ENCODE measurements at places on chromosomes 16 and 17.
A peak's percentile ranks its signal among the peaks of the same experiment; 100 is the strongest.

DNA sequence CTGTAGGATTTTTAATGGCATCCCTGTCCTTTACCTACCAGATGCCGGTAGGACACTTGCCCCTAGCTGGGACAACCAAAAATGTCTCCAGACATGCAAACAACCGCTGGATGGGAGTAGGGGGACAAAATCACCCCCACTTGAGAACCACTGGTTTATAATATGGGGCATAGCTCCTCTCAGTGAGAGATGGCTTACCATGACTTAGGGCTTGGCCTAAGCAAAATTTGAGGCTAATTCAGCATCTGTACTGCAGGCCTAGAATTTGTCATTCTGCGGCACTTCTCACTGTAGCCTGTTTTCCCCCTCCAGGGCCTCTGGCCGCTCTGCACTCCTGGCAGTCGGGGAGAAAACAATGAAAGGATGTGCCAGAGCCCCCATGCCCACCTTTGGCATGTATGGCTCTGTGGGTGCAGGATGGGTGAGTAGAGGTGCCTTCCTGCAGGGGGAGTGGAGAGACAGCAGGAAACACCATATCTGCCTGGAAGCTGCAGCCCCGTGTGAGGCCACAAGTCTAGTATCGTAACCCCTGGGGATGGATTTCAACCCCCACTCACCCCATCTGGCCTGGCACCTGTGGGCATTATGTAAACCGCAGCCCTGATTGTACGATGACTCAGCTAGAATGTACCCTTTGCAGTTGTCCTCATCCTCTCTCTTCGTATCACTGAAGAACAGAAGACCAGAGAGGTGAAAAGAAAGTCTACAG lies 268.1 kb downstream of the SOX9 start:
- no peak for DNase-seq

DNA sequence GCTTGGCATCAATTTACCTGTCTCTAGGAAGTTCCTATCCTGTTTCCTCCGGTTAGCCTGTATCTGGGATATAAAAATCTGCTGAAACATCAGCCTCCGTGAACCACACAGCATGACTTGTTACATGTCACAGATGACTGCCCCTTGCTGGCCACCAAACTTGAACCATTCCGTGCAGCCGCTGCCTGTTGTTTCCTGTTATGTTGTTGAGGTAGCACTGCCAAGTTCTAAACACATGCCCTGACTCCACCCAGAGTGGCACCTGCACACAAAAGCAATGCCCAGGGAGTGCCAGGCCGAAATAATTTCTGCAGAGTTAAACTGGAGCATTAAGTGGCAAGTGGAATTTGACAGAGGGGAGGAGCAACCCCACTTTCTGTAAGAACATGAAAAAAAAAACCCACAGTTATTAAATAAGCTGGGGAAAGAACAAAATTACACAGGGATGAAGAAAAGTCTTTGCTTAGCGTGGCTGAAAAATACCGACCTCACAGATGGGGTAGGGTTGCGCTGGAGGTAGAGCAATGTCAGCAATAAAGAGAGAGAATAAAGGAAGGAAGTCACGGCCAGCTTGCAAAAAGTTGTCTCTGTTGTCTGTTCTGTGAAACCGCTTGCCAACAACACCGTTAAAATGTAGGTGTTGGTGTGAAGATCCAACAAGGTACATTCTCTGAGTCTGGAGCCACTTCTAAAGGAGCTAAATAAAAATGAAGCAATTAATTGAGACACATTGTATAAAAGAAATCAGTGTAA lies 174.6 kb upstream of the CDH13 start:
- no peak for DNase-seq

GRCh38 chr16:78045865-78046581 lies 23.7 kb downstream of the CLEC3A start:
- DNase-seq: peak; percentile 1

- DNase-seq: no peak
Observed at GRCh38 chr17:75773121-75773807, 8.3 kb upstream of the GALK1 start.

- no peak for DNase-seq
Observed at GRCh38 chr17:419073-419735, 66.6 kb upstream of the RPH3AL start.

GRCh38 chr17:39597372-39598046 lies 10.2 kb downstream of the NEUROD2 start:
- DNase-seq: no peak

DNA sequence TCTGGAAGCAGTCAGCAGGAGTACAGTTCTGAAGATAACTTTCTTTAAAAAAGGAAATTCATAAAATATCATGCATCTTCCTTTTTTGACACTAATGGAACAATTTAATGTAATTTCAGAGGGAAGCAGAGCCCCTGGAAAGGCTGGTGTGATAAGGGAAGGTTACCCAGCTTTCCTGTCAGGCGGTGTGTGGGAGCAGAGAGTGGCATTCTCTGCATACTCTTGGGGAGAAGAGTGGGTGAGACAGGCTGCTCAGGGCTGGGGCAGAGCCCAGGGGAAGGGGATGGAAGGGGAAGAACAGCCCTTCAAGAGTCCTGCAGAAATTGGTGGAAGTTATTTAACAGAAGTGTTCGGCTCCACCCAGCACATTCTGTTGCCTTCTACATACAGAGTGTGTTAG lies 84.7 kb downstream of the PRKCB start:
- DNase-seq: no peak

- no peak for DNase-seq
Observed at GRCh38 chr17:4645642-4646041, 4.2 kb upstream of the ALOX15 start.

DNA sequence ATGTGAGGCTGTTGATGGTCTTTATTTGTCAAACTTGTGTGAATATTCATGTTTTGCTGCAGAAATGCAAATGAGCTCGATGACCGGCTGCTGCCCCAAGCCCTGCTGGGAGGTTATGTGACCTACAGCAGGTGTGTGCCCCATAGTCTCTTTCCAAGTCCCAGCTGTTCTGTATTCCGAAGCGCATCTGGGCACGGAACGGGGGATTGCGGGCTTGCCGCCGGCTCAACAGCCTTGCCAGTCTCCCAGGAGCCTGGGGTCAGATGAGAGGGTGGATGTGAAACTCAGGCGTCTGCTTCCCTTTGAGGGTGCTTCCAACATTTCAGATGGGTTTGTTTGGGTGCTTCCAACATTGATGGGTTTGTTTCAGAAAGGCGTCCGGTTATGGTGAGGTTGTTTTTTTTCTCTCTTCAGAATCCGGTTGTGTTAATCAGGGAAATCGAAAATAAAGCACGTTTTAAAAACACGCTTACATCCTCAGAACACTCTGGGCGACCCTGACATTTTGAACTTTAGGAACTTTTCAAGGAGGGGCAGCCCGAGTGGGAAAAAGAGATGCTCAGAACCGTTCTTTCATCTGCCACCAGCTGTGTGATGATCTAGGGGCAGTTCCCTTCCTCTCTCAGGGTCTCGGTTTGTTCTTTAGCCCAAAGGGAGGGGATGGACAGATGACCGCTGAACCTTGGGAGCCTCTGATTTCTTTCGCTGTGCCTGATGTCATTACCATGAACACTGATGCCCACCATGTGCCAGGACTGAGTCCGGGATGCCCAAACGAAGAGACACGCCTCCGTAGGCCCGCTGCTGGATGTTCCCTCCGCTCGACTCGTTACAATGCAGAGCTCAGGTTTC lies 47.8 kb upstream of the AMZ2 start:
- DNase-seq: no peak

GRCh38 chr17:32315171-32315570 lies 26.8 kb downstream of the C17orf75 start:
- DNase-seq: no peak

DNA sequence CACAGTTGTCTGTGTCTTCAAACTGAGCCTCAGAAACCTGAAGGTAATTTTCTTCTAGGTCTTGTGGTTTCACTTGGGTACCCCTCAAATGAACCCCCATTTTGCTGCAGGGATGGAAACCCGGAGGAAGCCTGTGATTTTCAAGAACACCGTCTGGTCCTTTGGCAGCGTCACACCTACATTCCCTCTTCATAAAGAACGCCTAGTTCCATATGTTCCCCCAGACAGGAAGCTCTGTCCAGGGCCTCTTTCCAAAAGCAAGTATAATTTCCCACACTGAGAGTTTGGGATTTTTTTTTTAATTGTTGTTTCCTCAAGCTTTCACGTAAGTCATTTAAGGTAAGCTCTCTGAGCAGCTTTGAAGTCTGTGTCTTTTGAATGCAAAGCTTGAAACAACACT lies 515.0 kb downstream of the TMEM114 start:
- DNase-seq: no peak

- DNase-seq: no peak
Observed at GRCh38 chr17:8873801-8874715, 6.6 kb upstream of the PIK3R6 start.

DNA sequence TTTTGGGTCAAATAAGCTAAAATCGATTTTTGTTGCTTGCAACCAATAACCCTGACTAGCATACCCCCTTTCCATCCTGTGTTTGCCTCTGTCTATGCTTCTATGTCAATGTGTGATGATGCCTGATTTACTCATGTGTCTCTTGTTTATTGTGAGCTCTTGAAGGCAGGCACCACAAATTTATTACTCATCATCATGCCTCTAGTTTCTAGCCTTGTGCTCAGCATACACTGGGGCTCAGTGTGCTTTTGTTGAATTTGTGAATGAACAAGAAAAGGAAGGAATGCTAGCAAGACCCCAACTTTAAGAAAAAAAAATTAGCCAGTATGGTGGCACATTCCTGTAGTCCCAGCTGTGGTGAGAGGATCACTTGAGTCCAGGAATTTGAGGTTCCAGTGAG lies 119.1 kb upstream of the GPR139 start:
- DNase-seq: no peak

GRCh38 chr16:82761236-82761635 lies 134.5 kb downstream of the CDH13 start:
- no peak for DNase-seq

DNA sequence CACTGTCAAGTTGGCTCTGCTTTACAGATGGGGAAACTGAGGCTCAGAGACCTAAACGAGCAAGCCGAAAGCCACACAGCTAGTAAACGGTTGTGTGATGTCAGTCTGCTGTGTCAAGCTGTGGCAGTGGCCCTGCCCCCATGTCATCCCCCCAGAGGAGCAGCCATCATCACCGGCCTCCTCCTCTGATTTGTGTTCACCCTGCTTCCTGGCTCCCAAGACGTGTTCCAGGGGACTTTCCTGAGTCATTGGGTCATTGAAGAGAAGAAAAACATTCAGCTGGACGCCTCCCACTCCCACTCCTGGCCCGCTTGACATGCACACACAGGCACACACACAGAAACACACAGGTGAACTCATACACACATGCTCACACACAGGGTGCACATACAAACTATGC lies 54.0 kb upstream of the CIBAR2 start:
- no peak for DNase-seq

- DNase-seq: no peak
Observed at GRCh38 chr17:49997301-49997650, 2.3 kb upstream of the DLX3 start.

DNA sequence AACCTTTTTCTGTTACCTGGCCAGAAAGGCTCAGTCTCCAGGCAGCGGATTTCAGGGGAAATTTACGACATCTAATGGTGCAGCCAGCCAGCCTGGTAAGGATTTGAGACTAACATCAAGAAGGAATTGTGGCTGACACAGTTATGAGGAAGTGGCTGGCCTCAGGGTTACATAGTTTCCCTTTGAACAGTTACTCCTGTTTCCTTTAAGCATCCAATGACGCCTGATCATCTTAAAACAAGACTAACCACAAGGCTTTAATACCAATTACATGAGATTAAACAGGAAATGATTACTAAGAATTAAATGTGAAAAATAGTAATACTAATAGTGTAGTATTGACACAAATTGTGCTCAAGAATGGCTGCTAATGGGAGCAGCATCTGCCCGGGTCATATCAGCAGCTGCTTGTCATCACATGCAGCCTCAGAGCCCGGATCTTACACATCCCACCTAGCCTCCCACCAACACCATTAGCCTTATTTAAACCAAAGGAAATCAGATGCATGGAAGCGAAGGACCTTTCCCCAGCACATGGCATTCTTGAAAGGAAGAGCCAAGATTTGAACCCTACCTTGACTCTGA lies 431.8 kb downstream of the PMP22 start:
- DNase-seq: no peak

DNA sequence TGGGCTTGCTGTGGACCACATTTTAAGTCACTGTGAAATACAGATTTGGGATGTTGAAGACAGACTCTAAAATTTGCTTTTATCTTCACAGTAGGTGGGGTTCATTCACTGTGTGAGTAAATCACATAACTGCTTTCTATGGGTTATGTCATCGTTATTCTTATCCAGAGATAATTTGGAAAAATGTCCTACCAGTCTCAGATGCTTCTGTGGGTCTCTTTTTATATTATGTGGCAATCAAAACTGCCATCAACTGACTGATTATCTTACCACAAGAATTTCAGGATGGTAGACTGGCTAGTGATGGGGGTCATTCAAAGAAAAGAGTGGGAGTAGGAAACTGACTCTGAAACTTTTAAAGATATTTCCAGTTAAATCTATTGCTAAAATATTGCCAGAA lies 3.1 kb downstream of the HSBP1 start:
- no peak for DNase-seq

- no peak for DNase-seq
Observed at GRCh38 chr16:68015681-68016080, at the start of gene DPEP2NB. Gene DPEP2NB (minus strand): TSS chr16:68015911. CDS start chr16:68015770, 141 bp downstream.

- DNase-seq: no peak
Observed at GRCh38 chr16:2675714-2676113, 6.6 kb upstream of the KCTD5 start.

DNA sequence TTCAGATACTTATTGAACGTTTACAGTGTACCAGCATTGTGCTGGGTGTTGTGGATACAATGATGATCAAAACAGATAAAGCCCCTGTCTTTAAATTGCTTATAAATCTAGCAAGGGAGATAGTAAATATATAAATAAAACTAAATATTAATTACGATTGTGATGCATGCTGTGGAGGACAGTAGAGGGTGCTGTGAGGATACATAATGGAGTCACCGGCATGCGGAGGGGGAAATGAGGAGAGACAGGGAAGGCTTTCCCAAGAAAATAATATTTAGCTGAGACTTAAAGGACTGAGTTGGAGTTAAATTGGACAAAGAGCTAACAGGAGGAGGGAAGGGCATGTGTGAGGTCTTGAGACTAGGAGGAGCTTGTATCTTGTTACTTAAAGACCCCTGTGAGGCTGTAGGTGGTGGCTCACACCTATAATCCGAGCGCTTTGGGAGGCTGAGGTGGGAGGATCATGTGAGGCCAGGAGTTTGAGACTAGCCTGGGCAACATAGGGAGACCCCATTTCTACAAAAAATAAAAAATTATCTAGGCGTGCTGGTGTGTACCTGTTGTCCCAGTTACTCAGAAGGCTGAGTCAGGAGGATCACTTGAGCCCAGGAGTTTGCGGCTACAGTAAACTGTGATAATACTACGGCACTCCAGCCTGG lies 2.4 kb downstream of the DHRS7B start:
- DNase-seq: no peak

- no peak for DNase-seq
Observed at GRCh38 chr16:31331141-31331764, 23.7 kb upstream of the ITGAX start.

- DNase-seq: no peak
Observed at GRCh38 chr17:74539281-74539820, 6.6 kb downstream of the CD300C start.

Measured in hypothalamus (tissue), 51 donors.